ENCODE measurements at places on chromosomes 3 and 15. TPM values are rescaled to one million over a fixed set of nuclear protein-coding genes. Genes with fewer than 3 reads are reported as not detected.

The FAN1 gene
- 16.2 TPM for total RNA-seq

The SLC38A3 gene
- total RNA-seq: 3.3 TPM

GRCh38 chr3:10489746-10490483, 15.5 kb downstream of the ATP2B2 start:
- no peaks in the 10 kb centered on the region for H3K4me1 ChIP-seq
- H3K36me3 ChIP-seq: no peaks in the 10 kb centered on the region
- H3K4me3 ChIP-seq: no peak overlapping the region

GRCh38 chr3:188827576-188827975, 344.2 kb upstream of the TPRG1 start:
- H3K4me1 ChIP-seq: no peaks in the 10 kb centered on the region
- DNase-seq: no peak
- no peak overlapping the region for H3K27ac ChIP-seq
- H3K27me3 ChIP-seq: no peaks in the 10 kb centered on the region

DNA sequence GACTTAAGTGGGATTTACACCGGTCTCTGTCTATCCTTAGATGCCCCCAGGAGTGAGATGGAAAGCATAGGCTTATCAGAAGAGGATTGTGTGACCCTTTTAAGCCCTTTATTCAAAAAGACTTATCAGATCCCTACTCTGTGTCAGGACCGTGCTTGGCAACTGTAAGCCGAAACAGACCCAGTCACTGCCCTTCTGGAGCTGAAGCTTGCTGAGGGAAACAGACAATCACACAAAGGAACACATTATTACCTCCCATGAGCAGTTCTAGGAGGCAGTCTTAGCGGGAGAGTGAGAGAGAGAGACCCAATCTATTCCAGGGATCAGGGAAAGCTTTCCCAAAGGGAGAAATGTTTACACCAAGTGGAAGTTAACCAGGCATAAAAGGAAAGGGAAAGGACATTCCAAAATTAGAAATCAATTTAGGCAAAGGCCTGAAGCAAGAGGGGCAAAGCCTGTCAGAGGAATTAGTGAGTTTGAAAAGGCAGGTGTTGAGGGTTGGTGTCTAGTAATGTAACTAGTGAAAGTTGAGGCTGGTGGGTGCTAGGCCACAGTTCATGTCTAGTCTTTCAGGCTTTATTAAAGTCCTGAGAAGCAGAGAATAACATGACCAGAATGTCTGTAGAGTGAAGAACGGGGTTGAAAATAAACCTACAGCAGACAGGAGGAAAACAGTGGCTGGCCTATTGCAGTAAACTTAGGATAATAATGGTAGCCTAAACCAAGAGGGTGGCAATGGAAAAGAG, 86.7 kb downstream of the THBS1 start:
- H3K27ac ChIP-seq: no peak overlapping the region
- no peaks in the 10 kb centered on the region for H3K27me3 ChIP-seq
- DNase-seq: no peak
- H3K4me1 ChIP-seq: no peaks in the 10 kb centered on the region
- H3K4me3 ChIP-seq: no peak overlapping the region

- no peak for DNase-seq
- no peaks in the 10 kb centered on the region for H3K27me3 ChIP-seq
- no peak overlapping the region for H3K4me3 ChIP-seq
- peaks cover 6% of the 10 kb centered on the region for H3K4me1 ChIP-seq
- H3K27ac ChIP-seq: no peak overlapping the region
These were observed 6.7 kb upstream of the IGDCC3 start for GRCh38 chr15:65384505-65384894.

GRCh38 chr3:160224256-160224655, 966 bp upstream of the C3orf80 start:
- H3K27ac ChIP-seq: no peak overlapping the region
- peaks cover 21% of the 10 kb centered on the region for H3K27me3 ChIP-seq
- H3K36me3 ChIP-seq: no peaks in the 10 kb centered on the region
- H3K4me3 ChIP-seq: no peak overlapping the region

DNA sequence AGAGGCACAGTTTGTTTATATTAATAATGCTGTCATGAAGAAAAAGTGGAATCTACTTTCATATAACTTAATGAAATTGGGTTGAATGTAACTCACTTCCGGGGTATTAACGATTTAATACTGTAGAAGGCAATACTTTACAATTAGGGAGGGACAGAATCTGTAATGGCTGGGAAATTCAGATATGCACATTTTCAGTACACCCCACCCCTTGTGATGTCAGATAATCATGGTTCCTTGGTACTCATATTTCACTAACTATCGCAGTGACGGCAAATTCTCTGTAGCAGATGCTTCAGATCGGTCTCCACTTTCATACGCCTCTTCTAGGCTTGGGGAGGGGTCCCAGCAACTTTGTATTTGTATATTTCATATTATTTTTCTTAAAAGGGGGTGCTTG, 207.3 kb downstream of the GABRB3 start:
- H3K27me3 ChIP-seq: no peaks in the 10 kb centered on the region
- no peaks in the 10 kb centered on the region for H3K4me1 ChIP-seq
- no peak overlapping the region for H3K4me3 ChIP-seq

Measured in PC-3 (cell line).